ENCODE measurements at places on chromosomes 12 and 14.

- peak; percentile 34 for DNase-seq
These were observed 37.5 kb downstream of the CHST11 start for GRCh38 chr12:104494137-104494792.

GRCh38 chr14:43204816-43205215 lies 1302.3 kb downstream of the FSCB start:
- DNase-seq: no peak

- no peak for DNase-seq
These were observed 156.8 kb upstream of the TMEM260 start for GRCh38 chr14:56422703-56423213.

- no peak for DNase-seq
These were observed 846 bp downstream of the BRMS1L start for GRCh38 chr14:35826952-35827416.

DNA sequence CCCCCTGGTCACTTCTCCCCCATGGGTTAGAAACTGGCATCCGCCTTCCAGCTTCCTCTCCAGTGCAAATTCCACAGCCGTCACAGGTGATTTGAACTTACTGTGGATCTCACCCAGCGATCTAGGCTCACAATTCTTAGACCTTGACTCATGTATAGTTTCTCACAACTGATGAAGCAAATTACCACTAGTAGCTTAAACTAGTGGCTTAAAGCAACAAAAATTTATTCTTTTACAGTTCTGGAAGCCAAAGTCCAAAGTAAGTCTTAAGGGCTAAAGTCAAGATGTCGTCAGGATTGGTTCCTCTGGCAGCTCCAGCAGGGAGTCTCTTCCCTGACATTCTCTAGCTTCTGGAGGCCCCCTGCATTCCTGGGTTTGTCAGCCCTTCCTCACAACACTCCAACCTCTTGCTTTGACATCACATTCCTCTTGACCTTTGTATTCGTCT lies 117.4 kb downstream of the KTN1 start:
- DNase-seq: no peak

DNA sequence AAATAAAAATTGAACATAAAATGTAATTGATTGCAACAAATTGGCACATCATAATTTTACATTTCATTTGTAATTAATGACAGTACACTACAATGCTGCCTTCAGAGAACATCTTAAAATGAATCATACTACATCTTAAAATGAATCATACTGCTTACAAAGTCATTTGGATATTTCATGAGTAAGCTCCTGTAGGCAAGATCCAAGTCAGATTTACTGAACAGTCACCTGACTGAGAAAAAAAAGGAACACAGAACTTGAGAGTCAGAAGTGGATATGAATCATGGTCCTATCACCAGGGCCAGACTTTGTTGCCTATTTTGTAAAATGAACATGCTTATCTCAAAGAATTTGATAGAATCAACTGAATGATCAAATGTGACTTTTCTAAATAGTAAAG lies 32.7 kb upstream of the FBLN5 start:
- no peak for DNase-seq

DNA sequence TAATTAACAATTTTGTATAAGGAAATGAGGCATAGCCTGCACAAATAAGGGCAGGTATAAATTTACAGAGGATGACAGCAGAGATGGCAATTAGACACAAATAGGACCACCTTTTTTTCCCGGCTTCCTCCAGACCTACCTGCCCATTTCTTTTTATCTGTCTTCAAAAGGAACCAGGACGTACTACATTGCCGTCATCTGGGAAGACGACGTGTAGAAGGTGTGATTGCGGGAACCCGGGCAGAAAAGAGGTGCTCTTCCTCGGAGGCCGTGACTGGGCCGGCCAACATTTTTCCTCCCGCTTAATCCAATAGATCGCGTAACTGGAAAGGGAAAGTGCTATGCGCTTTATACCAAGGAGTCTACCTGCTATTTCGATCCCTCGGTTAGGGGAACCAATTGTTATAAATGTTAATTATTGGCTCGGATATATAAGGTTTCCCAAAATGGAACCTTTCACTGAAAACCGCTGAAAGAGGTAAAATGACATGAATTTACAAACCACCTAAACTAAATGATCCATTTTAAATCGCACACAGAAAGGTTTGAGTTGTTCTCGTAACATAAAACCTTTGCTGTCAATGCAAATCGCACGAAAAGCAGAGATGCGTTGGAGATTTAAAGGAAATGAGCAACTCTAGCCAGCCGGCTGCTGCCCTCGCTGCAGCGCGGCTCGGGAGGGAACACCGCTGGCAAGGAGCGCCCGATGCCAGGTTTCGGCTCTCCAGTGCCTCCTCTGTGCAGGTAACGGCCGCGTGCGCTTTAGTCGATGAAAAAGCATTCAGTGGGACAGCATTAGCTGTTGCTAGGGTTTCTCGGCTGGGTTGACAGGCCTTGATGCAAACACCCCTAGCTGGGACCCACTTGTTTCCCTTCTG lies 2.8 kb upstream of the SIX1 start:
- DNase-seq: no peak

DNA sequence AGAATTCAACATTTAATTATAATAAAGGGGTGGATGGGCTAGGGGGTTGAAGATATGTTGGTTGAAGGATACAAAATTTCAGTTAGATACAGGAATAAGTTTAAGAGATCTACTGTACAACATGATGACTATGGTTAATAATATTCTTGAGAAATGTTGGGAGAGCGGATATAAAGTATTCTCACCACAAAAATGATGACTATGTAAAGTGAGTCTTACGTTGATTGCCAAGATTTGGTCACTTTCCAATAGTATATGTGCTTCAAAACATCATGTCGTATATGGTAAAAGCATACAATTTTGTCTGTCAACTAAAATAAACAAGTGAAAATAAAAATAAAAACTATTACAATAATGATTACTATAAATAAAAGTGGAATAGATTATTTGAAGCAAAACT lies 802.0 kb downstream of the C12orf50 start:
- no peak for DNase-seq

DNA sequence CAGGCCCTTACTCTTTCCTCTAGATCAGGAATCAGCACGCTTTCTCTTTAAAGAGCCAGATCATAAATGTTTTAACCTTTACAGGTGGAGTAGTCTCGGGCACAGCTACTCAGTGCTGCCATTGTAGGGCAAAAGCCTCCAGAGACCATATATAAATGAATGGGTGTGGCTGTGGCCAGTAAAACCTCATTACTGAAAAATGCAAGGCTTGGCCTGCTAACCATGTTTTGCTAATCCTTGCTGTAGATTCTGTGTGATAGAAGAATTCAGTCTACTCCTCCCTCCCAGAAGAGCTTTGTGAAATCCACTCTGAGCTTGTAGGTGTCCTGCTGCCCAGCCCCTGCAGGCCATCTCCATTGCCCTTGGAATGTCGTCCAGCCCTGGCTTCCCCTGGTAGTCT lies 58.1 kb downstream of the HSP90AA1 start:
- DNase-seq: no peak

GRCh38 chr14:69904246-69904645 lies 25.0 kb downstream of the SMOC1 start:
- no peak for DNase-seq

DNA sequence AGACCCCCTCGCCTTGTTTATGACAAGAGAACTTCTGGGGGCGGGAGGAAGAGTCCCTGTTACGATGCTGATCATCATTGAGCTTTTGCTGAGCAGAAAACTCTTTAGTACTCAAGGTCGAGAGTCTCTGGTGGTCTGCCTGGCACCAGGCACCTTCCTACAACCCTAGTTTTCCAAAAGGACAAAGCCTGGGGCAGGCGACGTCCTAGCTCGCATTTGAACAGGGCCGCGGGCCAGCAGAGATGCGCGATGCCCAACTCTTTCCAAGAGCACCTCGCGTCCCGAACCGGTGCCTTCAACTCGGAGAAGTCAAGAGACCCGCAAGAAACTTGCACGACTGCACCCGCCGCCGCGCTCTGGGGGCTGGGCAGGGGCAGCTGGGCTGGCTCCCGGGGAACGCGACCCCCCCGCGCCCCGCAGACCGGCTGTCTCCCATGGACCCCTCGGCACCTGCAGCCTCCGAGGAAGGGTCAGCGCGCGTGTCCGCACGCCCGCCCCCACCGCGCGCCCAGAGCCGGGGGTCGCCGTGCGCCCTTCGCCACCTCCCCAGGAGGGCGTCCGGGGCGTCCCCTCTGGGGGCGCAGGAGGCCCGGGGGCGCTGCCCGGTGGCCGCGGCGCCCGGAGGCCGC lies 377 bp upstream of the BCL7A start:
- DNase-seq: no peak

GRCh38 chr12:132536102-132536876 lies 46.3 kb downstream of the FBRSL1 start:
- no peak for DNase-seq

GRCh38 chr12:28759333-28759732 lies 389.7 kb upstream of the FAR2 start:
- no peak for DNase-seq

DNA sequence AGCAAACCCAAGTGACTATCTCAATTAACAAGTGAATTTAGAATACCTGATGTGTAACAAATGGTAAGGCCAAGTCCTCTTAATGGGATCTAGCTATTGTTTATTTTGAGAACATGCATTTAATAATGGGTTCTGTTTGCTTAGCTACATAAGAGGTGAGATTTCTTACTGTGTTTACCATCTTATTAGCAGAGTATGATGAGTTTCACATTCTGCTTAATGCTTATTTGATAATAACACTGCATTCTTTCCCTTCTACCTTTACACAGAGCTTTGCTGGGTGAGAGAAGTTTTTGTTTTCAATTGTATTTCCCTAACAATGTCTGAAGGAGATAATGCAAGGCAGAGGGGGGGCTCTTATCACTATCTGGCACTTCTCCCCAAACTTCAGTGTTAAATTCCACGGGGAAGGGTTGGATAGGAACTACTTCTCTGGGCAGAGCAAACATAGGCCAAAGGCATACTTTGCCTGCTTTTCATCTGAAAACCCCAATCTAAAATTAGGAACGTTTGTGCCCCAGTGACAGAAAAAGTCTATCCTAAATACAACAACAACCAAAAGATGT lies 129.0 kb upstream of the ATXN7L3B start:
- DNase-seq: no peak

DNA sequence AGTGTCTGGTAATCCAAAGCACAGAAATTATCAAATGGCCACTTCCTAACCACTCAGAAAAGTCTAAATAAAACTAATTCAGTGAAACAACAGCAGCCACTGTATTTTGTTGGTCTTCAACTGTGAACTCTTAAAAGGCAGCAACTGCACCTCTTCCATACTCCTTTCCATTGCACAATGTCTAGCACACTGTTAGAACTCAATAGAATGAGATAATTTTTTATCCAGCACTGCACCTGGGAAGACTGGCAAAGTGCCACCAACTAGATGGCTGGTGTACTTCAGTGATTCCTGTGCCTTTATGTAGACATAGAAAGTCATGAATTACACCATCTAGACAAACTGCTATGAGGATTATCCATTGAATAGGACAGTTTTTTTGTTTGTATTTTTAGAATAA lies 26.2 kb downstream of the LGR5 start:
- no peak for DNase-seq

GRCh38 chr14:75960231-75960630 lies 21.6 kb downstream of the TGFB3 start:
- no peak for DNase-seq

DNA sequence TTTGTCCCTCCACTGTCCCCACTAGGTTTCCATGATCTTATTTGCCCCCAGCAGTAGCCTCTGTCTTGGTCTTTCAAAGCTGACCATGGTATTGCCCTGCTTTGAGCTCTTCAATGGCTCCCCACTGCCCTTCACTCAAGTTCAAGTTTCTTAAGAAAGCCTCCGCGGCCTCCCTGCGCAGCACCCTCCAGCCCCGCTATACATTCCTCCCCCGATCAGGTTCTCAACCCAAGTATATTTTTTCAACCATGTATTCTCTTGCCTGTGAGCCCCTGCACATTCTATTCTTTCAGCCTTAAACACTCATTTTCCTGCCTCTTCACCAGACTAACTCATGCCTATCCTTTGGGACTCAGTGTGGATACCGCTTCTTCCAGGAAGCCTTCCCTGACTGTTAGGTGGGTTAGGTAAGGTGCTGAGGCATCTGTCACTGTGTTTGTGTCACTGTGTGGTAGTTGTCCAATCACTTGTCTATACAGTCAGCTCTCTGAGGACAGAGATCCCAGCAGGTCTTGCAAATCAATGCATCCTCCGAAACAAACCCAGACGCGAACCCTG lies 4.3 kb downstream of the FAIM2 start:
- no peak for DNase-seq

- no peak for DNase-seq
These were observed 96.3 kb upstream of the EEA1 start for GRCh38 chr12:93025145-93026103.

DNA sequence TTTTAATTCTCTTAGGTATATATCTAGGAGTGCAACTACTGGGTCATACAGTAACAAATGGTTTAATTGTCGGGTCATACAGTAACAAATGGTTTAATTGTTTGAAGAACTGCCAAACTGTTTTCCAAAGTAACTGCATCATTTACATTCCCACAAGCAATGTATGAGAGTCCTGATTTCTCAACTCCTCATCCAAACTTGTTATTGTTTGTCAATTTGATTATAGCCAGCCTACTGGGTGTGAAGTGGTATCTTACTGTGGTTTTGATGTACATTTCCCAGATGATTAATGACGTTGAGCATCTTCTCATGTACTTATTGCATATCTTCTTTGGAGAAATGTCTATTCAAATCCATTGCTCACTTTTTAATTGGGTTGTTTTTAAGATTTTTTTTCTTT lies 67.6 kb upstream of the CFL2 start:
- DNase-seq: no peak

DNA sequence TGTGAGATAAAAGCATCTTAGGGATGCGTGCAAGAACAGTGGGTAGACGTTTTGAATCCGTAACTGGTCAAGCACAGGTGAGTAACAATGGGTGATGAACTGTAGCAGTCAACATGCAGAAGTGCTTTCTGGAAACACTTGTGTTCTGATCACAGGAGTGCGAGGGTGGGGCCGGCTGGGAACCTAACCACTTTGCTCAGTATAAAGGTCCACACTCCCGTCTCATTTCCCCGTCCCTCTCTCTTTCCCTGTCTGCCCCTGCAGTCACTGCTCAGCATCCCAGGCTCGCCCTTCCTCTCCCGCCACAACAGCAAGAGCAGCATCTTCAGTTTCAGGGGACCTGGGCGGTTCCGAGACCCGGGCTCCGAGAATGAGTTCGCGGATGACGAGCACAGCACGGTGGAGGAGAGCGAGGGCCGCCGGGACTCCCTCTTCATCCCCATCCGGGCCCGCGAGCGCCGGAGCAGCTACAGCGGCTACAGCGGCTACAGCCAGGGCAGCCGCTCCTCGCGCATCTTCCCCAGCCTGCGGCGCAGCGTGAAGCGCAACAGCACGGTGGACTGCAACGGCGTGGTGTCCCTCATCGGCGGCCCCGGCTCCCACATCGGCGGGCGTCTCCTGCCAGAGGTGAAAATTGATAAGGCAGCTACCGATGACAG lies 127.1 kb downstream of the FIGNL2 start:
- DNase-seq: peak; percentile 7

GRCh38 chr14:102184316-102185035 lies 44.8 kb downstream of the WDR20 start:
- DNase-seq: no peak

DNA sequence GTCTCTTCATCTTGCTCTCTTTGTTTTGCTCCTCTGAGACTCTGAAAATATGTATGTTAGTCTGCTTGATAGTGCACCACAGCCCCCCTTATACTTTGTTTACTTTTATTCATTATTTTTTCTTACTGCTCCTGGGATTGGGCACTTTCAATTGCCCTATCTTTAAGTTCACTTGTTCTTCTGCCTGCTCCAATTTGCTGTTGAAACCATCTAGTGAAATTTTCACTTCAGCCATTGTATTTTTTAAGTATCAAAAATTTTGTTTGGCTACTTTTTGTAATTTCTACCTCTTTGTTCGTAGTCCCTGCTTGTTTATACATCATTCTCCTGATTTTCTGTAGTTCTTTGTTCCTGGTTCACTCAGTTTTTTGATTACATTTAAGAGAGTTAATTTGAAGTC lies 223.3 kb downstream of the SLC38A4 start:
- no peak for DNase-seq

Data from activated CD8-positive, alpha-beta memory T cell treated with anti-CD3 and anti-CD28 coated beads for 48 hours (primary cell).